WTC11 (cell line): ENCODE measurements at places on chromosomes 3 and 15. TPM values are rescaled to one million over a fixed set of nuclear protein-coding genes. Genes with fewer than 3 reads are reported as not detected.

The TMEM207 gene
- not detected in 3 replicates for total RNA-seq

DNA sequence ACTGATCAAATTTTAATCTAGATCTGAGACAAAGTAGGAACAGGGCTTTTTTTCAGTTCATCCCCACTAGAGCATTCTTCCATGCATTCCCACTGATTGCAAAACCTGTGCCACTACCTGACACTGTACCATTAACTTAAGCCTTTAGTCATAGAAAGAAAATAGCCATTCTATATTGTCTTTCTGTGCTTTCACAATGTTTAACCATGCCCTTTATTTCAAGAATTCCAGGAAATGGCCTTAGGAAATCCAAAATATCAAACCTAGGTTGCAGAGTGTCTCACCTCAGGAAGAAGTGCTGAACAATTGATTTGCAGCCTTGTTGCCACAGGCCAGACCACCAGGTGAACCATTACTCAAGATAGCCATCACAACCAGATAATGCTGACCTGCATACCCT is 56.2 kb upstream of the TGFBR2 start:
- H3K4me1 ChIP-seq = peaks cover 64% of the 10 kb centered on the region
- peaks cover 14% of the 10 kb centered on the region for H3K36me3 ChIP-seq
- no peaks in the 10 kb centered on the region for H3K27me3 ChIP-seq
- DNase-seq = no peak

DNA sequence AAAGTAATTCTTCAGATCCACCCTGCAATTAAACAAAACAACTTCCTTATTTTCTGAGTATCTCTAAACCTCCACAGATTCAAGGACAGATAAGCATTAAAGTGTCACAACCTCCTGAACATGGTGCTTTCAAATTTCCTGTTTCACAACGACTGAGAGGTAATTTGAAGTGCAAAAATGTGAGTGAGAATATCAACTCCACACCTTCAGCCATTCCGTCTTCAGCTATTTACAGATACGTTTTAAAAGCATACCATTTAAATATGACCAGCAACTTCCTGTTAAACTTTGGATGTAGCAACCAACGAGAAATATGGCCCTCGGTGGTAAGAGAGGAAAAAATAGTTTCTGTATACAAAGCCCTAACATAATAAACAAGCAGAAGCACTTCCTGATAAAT is 32.1 kb upstream of the PCSK6 start:
- peaks cover 7% of the 10 kb centered on the region; the same call in 1 of the 2 replicates for H3K4me1 ChIP-seq
- 0 out of 2 replicates have a peak, but pooled peaks cover 2% of the 10 kb centered on the region for H3K27me3 ChIP-seq
- no peak overlapping the region for H3K4me3 ChIP-seq
- no peak for DNase-seq
- H3K27ac ChIP-seq = no peak overlapping the region

GRCh38 chr3:187960820-187961219 is 193.1 kb upstream of the LPP start:
- no peak for DNase-seq
- H3K4me3 ChIP-seq = no peak overlapping the region
- no peaks in the 10 kb centered on the region for H3K27me3 ChIP-seq
- H3K27ac ChIP-seq = no peak overlapping the region
- no peaks in the 10 kb centered on the region for H3K36me3 ChIP-seq
- H3K4me1 ChIP-seq = no peaks in the 10 kb centered on the region

DNA sequence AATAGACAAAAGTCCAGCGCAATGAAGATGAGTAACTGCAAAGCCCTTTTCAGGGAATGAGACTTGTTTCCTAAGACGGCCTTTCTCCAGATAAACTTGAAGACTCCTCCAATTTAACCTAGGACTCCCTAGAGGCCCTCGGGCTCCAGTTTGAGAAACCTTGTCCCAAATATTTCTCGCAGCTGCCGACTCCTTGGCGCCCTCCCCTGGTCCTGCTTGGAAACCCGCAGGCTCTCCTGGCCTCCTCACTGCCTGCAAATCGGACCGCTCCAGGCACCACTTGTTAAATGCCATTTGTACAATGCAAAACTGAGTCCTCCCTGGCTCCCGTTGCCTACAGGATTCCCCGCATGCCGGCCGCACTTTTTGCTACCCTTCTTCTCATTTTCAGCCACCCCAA is 36.8 kb downstream of the MUC4 start:
- H3K36me3 ChIP-seq = peaks cover 11% of the 10 kb centered on the region; the same call in 1 of the 2 replicates
- no peaks in the 10 kb centered on the region for H3K4me1 ChIP-seq
- H3K27me3 ChIP-seq = no peaks in the 10 kb centered on the region
- H3K27ac ChIP-seq = no peak overlapping the region

GRCh38 chr3:107684431-107684925 is 161.7 kb downstream of the BBX start:
- H3K4me1 ChIP-seq = peaks cover 51% of the 10 kb centered on the region
- H3K4me3 ChIP-seq = peak overlapping the region; percentile 18
- H3K36me3 ChIP-seq = peaks cover 9% of the 10 kb centered on the region
- DNase-seq = peak; percentile 14
- H3K27me3 ChIP-seq = no peaks in the 10 kb centered on the region

GRCh38 chr3:58683466-58683865 is 16.9 kb upstream of the FAM3D start:
- DNase-seq = no peak
- H3K36me3 ChIP-seq = peaks cover 18% of the 10 kb centered on the region
- H3K27me3 ChIP-seq = peaks cover 4% of the 10 kb centered on the region
- peaks cover 7% of the 10 kb centered on the region for H3K4me1 ChIP-seq
- no peak overlapping the region for H3K27ac ChIP-seq

DNA sequence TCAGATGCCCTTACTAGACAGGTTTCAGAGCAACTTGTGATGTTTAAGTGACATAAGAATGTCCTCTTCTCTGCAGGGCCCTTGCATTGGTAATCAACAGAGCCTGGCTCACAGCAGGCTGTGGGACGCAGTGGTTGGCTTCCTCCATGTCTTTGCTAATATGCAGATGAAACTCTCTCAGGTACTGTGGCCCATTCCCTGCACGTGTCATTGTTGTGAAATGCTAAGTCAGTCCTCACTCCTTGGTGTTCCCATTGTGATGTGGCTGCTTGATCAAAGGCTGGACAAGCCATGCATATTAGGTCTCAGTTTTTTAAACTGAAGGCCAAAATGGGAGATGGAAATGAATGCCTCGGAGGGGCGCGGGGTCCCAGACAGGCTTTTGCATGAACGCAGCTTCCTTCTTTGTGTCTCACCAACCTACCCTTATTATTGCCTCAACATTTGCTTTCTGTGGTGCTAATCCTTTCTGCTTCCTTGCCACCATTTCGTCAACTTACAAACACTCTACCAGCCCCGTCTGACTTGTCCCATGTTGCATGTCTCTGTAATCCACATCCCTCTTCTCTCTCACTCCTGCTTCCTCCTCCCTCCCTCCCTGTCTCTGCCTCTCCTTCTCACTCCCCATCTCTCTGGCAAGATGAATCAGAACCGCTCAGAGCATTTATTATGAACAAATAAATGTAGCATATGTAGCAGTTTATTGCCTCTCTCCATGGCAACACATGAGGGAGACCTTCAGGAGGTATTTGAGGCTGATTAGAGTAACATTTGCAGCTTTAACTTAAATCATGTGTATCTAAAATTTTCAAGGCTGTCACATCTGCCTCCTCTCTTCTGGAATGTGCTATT is 133.2 kb upstream of the CHRM5 start:
- peaks cover 30% of the 10 kb centered on the region for H3K27me3 ChIP-seq
- H3K4me3 ChIP-seq = peak overlapping the region; percentile 37
- H3K27ac ChIP-seq = peak overlapping the region; percentile 39
- H3K4me1 ChIP-seq = peaks cover 22% of the 10 kb centered on the region

- no peak overlapping the region for H3K27ac ChIP-seq
- DNase-seq = no peak
- peaks cover 61% of the 10 kb centered on the region for H3K27me3 ChIP-seq
- no peaks in the 10 kb centered on the region for H3K36me3 ChIP-seq
These were observed 911 bp downstream of the RFTN1 start for GRCh38 chr3:16512435-16513140.

DNA sequence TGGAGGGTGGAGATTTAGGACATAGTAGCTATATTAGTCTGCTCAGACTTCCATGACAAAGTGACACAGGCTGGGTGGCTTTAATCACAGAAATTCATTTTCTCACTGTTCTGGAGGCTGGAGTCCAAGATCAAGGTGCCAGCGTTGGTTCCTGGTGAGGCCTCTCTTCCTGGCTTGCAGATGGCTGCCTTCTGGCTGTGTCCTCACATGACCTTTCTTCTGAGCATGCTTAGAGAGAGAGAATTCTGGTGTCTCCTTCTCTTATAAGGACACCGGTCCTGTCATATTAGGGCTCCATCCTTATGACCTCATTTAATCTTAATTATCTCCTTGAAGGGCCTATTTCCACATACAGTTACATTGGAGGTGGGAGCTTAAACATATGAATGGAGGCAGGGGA is 14.9 kb upstream of the SHC4 start:
- H3K4me3 ChIP-seq = no peak overlapping the region
- peaks cover 22% of the 10 kb centered on the region for H3K4me1 ChIP-seq
- peaks cover 4% of the 10 kb centered on the region for H3K27me3 ChIP-seq
- DNase-seq = no peak
- no peaks in the 10 kb centered on the region for H3K36me3 ChIP-seq
